ENCODE measurements at places on chromosomes 4 and X.

DNA sequence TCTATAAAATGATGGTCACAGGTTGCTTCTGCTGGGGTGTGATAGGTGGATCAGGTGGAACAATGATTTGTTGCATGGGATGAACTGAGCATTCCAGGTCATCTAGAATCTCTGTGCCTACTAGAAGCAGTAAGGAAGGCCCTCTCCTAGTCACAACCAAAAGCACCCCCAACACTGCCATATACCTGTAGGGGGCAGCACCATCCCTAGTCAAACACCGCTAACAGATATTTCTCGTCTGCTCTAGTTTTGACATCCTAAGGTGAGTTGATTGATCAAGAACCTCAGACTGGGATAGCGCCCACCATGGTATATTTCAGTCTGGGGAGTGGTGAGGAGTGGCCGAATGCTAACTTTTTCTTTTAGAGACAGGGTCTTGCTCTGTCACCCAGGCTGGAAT, 160.2 kb downstream of the NHS start:
- peak; percentile 27 for DNase-seq

DNA sequence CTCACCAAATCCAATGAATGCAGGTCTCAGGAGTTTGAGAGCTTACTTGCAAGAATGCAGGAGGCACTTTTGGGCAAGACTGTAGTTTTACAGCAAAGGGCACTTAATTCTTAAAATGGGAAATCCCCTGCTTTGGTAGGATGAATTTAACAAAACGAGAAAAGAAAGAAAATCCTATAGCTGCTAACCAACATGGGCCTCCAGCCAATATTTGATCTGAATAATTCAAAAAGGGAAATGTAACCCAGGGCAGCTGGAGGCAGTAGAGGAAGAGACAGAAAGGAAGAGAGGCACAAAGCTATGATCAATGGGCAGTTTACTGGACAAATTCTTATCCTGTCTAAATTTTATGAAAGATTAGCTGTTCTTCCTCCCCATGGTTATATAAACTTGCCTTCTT, 142.3 kb downstream of the SH3KBP1 start:
- peak; percentile 14 for DNase-seq

DNA sequence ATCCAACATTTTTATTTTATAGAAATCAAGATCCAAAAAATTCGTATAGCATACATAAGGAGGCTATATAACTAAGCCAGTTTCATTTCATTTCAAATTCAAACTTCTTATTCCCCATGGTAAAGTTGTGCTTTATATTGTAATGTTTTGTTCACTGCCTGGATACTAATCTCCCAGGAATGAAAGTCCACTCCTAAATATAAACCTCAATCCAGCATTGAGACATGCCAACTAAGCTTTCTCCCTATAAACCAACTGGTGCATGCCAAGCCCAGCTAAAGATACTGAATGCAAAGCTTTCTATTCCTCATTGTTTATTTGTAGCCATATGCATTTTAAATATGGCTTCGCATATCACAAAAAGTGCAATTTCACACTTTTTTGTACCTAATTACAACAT, 63.8 kb upstream of the INPP4B start:
- DNase-seq: no peak

DNA sequence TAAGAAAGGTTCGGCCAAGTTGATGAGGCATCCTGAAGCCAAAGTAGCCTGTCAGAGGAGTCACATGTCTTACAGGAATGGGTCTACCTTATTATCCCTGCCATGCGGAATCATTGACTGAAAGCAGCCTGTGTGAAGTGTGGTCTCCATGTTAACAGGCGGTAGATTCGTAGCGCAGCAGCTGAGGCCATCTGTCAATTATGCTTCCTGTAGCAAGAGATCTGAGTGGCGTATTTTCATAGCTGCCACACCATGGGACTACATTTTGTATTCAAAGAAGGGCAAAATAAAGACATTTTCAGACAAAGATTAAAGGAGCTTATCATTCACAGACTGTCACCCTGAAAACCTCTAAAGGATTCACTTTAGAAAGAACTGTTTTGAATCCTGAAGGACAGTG, 11.2 kb upstream of the MED14 start:
- DNase-seq: no peak

DNA sequence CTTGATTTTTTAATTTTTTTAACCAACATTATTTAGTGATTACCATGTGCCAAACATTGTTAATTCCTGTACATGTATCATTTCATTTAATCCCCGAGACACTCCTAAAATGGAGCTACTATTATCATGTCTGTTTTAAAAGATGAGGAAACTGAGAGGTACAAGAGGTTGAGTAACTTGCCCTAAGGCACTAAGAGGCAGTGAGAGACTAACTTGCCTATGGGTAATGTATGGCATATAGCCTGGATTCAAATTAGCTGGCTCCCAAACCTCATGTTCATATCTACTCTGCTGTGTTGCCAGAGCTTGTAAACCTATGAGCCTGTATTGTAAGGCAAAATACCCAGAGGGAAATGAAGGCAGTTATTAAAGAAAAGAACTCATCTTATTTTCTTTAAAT, 443.6 kb downstream of the IL15 start:
- DNase-seq: no peak

- DNase-seq: peak; percentile 40
Observed at GRCh38 chr4:36328130-36328529, 46.7 kb downstream of the DTHD1 start.

DNA sequence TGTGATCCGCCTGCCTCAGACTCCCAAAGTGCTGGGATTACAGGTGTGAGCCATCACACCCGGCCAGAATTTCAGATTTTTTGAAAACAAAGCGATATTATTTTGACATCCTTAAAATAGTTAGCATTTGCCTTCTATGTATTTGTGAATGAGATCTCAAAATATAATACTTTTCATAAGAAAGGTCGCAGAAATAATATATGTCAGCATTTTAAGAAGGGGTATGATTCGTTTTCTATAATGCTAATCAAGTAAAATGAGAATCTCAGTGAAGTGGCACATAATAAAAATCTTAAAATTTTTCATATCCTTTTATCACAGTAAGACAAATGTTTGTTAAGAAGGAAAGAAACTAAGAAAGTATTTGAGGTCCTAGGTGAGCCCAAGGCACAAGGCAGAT, 52.2 kb downstream of the GRSF1 start:
- no peak for DNase-seq

DNA sequence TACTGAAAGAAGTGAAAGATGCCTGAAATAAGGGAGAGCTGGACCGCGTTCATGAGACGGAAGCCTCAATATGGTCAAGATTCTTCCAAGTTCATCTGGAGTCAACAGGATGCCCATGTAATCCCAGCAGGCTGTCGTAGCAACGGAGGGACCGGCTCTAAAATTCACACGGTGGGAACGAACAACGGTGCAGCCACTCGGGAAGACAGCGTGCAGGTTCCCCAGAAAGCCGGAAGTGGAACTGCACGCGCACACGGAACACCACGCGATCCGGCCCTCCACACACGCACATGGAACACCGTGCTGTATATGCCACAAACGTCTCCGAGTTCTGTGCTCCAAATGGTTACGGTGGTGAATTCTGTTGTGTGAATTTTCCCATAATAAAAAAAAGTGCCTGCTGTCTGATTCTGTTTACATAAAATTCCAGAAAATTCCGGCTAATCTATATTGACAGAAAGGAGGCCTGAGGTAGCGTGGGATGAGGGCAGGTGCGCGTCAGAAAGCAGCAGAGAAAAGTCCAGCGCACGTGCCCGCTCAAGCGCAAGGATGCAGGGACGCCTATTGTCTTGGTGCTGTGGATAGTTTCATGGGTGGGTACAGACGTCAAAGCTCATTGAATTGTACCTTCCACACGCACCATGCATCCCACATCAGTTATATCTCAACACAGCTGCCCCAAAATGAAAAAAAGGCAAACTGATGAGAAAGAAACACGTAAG, 31.2 kb downstream of the PPP2R3B start:
- no peak for DNase-seq

All from CD14-positive monocyte (primary cell).